ENCODE measurements at places on chromosomes 1 and 21. TPM values are rescaled to one million over a fixed set of nuclear protein-coding genes. Genes with fewer than 3 reads are reported as not detected.

ORC1 gene
- total RNA-seq, result 8.1 TPM

CTTNBP2NL gene
- total RNA-seq, result 15.4 TPM

IL20 gene
- not detected for total RNA-seq

ZBTB8B gene
- not detected for total RNA-seq

PLA2G2A gene
- total RNA-seq, result not detected

Measured in epithelial cell of alveolus of lung (primary cell).